ENCODE measurements at places on chromosomes 2 and 18.

- DNase-seq = no peak
Observed at GRCh38 chr2:60152226-60152833, 401.1 kb downstream of the BCL11A start.

DNA sequence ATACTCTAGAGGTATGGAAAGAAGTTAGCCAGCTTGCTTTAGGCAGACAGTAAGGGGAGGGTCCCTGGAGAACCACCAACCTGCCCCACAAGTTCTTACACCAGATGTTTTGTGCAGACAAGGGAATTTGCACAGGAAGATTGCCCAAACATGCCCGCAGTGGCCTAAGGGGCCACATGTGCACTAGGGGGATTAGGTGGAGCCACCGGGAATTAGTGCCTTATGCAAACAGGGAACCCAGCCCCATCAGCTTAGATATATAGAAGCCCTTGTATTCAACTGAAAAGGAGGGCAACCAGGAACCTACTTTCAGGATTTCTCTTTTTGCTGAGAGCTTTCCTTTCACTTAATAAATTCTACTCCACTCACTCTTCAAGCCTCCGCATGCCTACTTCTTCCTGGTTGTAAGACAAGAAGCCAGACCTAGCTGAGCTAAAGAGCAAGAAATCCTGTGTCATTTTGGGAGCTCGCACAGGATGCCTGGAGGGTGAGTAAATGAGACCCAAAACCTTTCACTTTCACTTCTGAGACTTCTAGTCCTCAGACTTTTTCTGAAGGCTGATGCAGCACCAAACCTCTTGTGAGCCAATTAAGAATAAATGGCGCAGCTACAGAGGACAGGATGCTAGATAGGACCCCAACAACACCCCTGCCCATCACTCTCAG, 146.3 kb downstream of the GCA start:
- no peak for DNase-seq

GRCh38 chr2:145106293-145106692, 586.4 kb upstream of the ZEB2 start:
- no peak for DNase-seq

DNA sequence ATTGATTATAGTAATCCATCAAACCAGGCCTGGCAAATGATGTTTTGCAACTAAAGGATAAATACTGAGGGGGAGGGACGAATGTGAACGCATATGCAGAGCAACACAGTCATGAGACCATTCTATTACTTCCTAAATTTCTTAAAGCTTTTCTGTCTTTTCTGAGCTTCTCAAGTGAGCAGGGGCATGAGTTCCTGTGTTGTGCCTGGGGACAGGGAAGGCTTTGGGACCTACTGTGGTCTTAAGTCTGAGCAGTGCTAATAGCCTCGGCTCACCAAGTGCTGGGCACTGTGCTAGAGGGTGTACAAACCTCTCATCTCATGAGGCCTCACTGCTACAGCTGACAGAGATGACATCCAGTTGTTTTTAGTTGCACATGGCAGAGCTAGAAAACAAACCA, 182.4 kb downstream of the NEDD4L start:
- DNase-seq = no peak

GRCh38 chr2:134679745-134680144, 39.1 kb downstream of the TMEM163 start:
- DNase-seq = no peak

DNA sequence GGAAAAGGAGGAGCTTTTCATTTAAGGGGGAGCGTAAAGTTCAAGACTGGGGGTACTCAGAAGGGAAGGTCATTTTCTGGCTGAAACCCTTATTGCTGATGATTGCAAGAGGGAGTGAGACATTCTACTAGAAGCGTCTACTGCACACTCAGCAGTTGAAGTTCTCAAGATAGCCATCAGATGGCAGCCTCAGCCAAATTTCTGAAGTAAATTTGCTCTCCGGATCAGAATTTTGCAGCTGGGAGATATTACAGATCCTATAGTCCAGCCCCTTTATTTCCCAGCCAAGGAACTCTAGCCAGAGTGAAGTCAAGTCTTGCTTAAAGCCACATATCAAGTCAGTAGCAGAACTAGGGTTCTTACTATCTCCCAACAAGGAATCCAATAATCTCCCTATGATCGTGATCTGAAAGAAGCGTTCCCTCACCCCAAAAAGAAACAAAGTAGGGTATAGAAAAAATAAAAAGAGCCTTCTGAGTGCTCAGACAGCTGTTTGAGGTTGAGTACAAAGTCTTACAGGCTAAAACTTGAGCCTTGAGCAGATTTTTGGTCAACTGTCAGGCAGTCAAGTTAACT, 24.0 kb downstream of the RAX start:
- peak; percentile 73 for DNase-seq

DNA sequence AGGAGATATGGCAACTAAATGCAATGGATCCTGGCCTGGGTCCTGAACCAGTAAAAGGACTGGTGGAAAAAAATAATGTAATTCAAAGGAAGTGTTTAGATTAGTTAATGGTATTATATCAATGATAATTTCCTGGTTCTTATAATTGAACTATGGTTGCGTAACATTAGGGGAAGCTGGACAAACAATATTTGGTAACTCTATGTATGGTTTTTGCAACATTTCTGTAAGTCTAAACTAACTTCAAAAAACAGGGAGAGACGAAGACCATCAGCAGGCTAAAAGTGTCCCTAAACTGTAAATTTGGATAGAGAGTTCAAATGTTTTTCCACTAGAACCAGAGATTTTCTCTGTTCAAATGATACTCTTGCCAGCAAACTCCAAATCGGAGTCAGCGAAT, 36.9 kb downstream of the KLF7 start:
- no peak for DNase-seq

- peak; percentile 80 for DNase-seq
Observed at GRCh38 chr2:204483608-204484081, 61.6 kb upstream of the PARD3B start.

GRCh38 chr2:142495141-142495540, 364.3 kb upstream of the LRP1B start:
- no peak for DNase-seq

DNA sequence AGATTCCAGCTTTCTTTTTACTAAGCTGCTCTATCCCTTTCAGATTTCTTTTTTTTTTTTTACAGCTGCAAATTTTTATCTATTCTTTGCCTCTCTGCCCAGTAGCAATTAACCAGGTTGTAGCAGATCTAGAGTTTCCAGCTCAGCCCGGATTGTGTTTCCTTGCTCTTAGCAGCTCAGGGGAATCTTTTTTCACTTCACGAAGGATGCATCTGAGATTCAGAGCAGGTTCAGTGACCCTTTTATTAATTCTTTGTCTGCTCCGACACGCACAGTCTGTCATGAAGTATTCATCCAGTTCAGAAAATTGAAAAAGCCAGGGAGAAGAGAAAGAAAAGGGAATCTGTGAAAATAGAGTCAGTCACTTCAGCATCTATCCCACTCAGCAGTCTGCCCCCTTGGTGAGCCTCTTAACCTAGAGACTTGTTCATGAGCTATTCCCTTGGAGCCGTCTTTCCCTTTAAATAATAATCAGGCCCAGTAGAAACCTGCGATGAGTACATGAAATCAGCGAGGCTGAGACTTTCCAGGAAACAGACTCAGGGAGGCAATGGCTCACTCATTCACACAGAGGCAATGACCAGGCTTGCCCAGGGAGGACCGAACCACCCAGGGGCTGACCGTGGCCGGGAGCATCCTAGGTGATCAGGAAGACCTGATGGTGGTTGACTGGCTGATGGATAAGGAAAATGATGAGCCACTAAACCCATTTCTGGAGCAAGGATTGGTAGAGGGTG, 103.4 kb upstream of the ITGA6 start:
- no peak for DNase-seq

- no peak for DNase-seq
Observed at GRCh38 chr2:106126705-106127281, 67.3 kb downstream of the UXS1 start.

DNA sequence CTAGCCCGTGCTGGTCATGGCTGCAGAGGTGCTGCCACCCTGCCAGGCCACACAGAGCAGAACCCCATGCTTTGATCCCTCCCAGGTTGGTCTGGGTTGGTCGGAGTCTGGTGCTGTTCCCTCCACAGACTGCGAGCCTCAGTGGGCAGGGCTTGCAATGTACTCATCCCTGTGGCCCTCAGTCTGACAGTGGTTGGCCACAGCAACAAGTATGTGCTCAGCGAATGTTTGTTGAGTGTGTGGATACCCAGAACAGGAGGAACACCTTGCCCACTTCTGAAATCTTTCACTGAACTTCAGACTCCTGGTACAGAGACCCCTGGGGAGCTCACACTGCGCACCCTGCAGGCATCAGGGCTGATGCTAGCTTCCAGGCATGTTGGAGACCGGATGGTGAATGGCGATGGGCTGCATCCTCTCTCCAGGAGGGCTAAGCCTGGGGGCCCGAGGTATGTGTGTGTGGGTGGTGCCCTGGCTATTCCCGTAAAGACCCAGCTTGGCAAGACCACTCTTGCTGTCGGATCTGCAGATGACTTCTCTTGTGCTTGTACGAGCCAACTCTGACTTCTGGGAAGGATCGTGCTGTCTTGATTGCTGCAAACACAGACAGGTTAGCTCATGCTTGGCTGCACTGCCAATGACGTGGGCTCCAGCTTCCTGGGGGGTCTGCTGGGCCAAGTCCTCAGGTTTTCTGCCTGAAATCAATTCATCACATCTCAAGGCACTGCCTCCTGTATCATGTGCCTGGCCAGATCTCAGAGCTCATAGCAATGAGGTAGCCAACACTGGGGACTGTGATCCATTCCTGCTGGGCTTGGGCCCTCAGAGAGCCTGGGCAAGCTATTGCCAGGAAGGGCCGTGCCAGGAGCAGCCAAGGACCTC, 43.7 kb downstream of the RHOB start:
- DNase-seq = no peak

DNA sequence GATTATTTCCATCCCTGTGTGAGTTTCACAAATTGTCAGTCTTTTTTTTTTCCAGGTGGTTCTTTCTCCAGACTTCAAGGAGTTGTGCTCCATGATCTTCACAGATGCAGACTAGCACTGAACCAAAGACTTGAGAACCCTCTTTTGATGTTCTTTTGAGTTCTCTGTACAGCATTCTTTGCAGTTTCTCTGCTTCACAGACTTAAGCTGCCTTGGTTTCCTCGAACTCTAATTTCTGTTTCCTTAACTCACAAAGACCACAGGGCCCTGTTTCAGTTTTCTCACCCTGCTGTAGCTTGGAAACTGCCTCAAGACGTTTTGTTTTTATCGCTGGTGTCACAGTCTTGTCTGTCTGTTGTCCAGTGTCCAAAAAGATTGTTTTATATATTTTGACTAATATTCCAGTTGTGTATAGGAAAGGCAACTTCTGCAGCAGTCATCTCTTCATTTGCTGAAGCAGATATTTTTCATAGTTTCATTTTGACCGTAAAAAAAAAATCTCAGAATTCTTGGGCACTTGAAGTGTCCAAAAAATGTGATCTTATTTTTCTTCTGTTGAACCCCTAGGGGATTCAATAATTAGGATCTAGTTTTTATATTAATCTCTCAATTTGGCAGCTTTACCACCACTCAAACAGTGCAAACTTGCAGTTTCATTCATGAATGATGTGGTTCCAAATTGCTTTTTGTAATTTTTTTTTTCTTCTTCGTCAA, 97.0 kb upstream of the MC4R start:
- DNase-seq = no peak

DNA sequence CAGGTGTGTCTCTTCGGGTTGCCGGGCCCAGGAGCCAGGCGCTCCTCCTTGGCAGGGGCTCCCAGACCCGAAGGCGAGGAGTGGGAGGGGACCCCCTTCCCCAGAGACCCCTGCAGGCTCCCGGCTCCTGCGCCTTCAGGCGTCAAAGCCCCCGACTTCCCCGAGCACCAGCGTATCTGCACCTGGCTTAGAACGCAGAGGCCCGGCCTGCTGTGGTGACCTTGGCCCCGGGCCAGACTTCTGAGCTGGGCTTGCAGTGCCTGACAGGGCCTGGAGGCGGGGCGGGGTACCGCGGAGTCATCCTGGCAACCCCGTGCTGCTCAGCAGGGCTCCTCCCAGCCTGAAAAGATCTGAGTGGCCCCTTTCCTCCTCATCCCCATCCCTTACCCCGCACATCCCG, 27.0 kb downstream of the SKA1 start:
- DNase-seq = peak; percentile 23

- no peak for DNase-seq
Observed at GRCh38 chr2:28274911-28275685, 117.6 kb upstream of the FOSL2 start.

DNA sequence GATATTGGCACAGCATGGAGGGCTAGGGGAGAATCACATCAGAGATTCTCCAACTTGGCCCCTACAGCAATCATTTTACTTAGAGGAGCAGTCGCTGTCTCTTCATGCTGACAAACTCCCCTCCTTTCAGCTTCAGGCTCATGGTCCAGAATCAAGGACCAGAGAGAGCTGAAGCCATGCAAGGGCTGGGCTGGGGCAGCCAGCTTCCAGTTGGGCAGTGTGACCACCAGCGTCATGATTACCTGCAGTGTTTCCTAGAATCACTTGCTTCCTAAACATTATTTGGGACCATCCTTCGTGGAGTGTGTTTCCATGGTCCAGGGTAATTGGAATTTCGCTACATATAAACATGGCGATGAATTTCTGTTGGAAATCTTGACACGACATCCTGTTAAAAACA, 54.4 kb downstream of the CAPN13 start:
- no peak for DNase-seq

DNA sequence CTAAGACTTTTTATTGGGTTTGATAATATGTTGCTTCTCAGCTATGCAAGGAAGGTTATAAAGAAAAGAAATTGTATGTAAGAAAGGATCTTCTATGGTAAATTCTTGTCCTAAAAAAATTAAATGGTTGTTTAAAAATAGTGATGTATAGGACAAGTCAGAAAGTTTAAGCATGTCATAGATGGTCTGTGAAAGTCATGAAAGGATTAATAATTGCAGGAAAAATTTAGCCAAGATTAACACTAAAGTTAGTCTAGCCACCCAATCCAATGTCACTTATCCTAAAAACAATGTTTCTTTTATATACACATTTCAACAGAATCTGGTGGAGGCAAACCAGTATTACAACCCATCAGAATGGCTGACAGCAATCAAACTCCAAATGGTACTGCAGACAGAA, 1046.7 kb upstream of the SLC39A10 start:
- no peak for DNase-seq

DNA sequence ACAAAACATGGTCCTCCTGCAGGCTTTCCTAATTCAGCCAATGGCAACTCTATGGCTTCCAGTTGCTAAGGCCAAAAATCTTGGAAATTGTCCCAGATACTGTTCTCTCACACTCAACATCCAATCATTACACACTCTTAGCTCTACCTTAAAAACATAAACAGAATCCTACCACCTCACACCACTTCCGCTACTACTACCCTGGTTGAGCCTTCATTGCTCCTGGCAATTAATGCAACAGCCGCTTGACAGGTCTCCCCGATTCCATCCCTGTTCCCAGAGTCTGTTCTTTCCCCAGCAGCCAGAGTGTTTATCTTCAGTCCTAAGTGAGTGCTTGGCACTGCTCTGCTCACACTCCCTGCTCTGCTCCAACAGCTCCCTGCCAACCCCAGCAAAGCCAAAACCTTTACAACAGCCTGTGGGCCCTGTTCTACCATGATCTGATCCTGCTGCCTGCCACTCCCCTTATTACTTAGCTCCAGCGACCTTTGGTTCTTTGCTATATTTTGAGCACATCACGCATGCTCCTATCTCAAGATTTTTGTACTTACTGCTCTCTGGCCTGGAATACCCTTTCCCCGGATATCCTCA, 67.5 kb upstream of the AMMECR1L start:
- DNase-seq = peak; percentile 7

- peak; percentile 13 for DNase-seq
Observed at GRCh38 chr2:102841107-102841840, 79.4 kb downstream of the TMEM182 start.

- no peak for DNase-seq
Observed at GRCh38 chr2:17162713-17163112, 355.5 kb downstream of the RAD51AP2 start.
